ENCODE measurements at places on chromosomes 11 and 22.

GRCh38 chr22:46483353-46483752 is 54.1 kb downstream of the CELSR1 start:
- DNase-seq = no peak

DNA sequence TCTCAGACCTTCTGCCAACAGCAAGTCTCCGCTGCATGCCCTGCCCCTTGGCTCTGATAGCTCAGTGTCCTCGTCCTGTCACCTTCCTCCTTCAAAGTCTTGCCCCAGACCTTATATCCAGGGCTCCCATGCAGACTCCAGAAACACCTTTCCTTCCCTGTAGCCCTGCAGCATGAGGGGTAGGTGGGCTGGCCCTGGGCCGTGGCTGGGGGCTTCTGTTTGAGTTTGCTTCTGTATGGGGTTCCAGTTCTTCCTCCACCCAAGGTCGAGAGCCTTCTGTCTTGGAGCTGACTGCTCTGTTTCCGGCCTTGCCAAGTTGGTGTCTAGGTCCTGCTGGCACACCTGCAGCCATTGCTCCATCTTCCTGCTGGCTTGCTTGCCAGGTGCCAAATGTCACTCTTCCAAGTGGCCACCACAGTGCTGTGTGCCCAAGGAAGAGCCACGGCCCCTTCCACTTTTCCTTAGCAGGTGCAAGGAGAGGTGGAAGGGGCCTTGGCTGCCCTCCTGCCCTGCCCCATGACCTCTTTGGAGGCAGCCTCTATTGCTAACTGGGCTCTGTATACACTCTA is 74.8 kb upstream of the NECTIN1 start:
- no peak for DNase-seq

GRCh38 chr11:29842061-29842460 is 174.8 kb downstream of the KCNA4 start:
- DNase-seq = no peak

DNA sequence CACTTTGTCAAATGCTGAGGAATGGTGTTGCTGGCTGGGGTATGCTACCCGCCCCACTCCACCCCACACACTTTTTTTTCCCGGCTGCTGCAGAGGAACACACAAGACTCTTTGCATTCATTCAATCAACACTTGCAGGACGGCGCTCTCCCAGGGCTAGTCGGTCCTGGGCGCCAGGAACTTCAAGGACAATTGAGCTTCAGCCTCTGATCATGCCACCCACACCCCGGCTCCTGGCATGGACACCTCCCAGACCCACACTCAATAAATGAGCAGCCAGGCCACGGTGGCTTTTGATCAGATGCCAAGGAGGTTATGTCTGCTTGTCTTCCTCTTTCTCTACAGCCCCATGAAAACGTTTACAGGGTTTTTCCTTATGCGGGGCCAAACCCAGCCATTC is 19.8 kb downstream of the TPST2 start:
- no peak for DNase-seq

GRCh38 chr22:30327864-30328345 is 1.2 kb upstream of the TBC1D10A start:
- peak; percentile 51 for DNase-seq

- DNase-seq = peak; percentile 93
These were observed at the start of gene NR1H3 for GRCh38 chr11:47257517-47258316. NR1H3 (plus strand) TSS chr11:47257996; CDS start chr11:47259217, 1,221 bp downstream.
